Foreskin keratinocyte (primary cell): ENCODE measurements at places on chromosomes 1 and 21. TPM values are rescaled to one million over a fixed set of nuclear protein-coding genes. Genes with fewer than 3 reads are reported as not detected.

The LHX8 gene
- not detected in 2 replicates for polyA plus RNA-seq

The TRAPPC3 gene
- 142 and 153 TPM in 2 replicates for polyA plus RNA-seq

The ARMH1 gene
- 0.12 TPM in 1 of 2 replicates, not detected in the other for polyA plus RNA-seq

The ST6GALNAC3 gene
- 0.06 and 0.13 TPM in 2 replicates for polyA plus RNA-seq

The A3GALT2 gene
- not detected in 2 replicates for polyA plus RNA-seq

The TMEM167B gene
- 8.6 TPM in 2 replicates for polyA plus RNA-seq

The TNNI3K gene
- not detected in 2 replicates for polyA plus RNA-seq

The MROH9 gene
- polyA plus RNA-seq, result not detected in 2 replicates

The NR5A2 gene
- not detected in 2 replicates for polyA plus RNA-seq

The LGR6 gene
- polyA plus RNA-seq, result 0.31 and 0.39 TPM in 2 replicates

The CLIC6 gene
- polyA plus RNA-seq, result 0.02 and 0.03 TPM in 2 replicates

The ARHGAP30 gene
- polyA plus RNA-seq, result not detected in 2 replicates

The C1orf167 gene
- polyA plus RNA-seq, result not detected in 2 replicates
